ENCODE measurements at places on chromosomes 3 and 15. TPM values are rescaled to one million over a fixed set of nuclear protein-coding genes. Genes with fewer than 3 reads are reported as not detected.

DNA sequence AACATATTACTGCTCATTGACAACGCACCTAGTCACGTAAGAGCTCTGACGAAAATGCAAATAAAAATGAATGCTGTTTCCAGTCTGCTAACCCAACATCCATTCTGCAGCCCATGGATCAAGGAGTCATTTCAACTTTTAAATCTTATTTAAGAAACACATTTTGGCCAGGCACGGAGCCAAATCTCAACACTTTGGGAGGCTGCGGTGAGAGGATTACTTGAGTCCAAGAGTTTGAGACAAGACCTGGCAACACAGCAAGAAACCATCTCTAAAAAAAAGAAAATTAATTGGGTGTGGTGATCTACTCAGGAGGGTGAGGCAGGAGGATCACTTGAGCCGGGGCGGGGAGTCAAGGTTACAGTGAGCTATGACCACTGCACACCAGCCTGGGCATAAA is 22.4 kb upstream of the TM4SF19 start:
- DNase-seq: no peak

- DNase-seq: no peak
Measured at GRCh38 chr3:44802011-44802410, 40.4 kb downstream of the KIF15 start.

- DNase-seq: no peak
Measured at GRCh38 chr3:78845605-78846004, 922.2 kb downstream of the ROBO1 start.

GRCh38 chr3:194640829-194641228 is 7.6 kb upstream of the TMEM44 start:
- DNase-seq: no peak

- DNase-seq: no peak
Measured at GRCh38 chr3:190564175-190564574, 50.3 kb downstream of the IL1RAP start.

The VWA5B2 gene
- total RNA-seq: not detected

The MAP1A gene
- total RNA-seq: 0.24 TPM
